ENCODE measurements at places on chromosomes 7 and 10.
A peak's percentile ranks its signal among the peaks of the same experiment; 100 is the strongest.

DNA sequence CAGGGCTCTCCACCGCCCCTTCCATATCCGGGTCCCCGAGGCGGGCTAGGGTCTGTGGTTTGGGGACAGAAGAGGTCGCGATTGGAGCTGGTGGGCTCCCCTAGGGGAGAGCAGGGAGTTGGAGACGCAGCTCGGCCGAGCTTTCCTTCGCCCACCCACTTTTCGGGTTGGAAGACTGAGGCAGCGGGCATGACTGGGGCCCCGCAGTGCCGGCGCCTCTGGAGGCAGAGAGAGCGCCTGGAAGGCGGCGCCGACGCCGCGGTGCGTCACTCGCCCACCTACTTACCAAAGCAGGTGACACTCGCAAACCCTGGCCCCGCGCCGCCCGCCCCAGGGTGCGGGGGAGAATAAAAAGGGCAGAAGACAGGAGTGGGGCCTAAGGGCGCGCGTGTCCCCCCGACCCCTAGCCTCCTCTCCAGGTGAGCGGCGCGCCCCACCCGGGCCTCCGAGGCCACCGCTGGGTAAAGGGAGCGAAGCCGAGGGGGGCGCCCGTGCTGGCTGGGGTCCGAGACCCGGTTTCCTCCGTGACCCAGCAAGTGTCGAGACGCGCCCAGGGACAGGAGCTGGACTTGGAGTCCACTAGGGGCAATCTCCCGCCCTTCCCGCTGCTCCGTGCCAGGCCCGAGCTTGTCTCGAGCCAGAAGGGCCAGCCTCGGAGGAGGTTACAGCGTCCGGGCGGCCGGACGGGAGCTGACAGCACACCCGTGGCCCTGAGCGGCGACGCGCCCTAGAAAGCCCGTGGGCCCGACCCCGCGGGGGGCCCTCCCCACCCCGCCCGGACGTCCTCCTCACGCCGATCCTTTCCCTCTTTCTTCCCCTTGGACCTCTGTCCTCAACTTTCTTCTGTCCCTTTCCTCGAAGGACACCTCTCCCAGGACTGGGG lies 34.4 kb upstream of the GRID1 start:
- DNase-seq: peak; percentile 53

DNA sequence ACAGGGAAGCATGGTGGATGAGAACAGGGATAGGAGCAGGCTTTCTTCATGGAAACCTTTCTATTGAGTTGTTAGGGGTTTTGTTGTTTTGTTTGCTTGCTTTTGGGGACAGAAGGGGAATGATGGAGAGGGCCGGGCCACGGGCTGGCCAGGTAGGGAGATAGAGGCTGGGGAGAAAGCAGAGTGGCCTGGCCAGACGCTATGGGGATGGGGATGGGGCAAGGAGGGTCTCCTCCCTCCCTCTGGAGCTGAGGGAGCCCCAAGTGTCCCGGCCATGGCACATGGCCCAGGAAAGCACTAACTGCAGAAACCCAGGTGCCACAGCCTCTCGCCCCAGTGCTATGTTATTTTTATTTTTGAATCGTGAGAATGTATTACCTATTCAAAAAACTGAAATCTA lies 10.0 kb downstream of the AOC1 start:
- DNase-seq: no peak

GRCh38 chr7:33155811-33156210 lies 26.4 kb downstream of the BBS9 start:
- DNase-seq: no peak

- peak; percentile 25 for DNase-seq
These were observed 1.1 kb downstream of the EPHA1 start for GRCh38 chr7:143407287-143408251.

DNA sequence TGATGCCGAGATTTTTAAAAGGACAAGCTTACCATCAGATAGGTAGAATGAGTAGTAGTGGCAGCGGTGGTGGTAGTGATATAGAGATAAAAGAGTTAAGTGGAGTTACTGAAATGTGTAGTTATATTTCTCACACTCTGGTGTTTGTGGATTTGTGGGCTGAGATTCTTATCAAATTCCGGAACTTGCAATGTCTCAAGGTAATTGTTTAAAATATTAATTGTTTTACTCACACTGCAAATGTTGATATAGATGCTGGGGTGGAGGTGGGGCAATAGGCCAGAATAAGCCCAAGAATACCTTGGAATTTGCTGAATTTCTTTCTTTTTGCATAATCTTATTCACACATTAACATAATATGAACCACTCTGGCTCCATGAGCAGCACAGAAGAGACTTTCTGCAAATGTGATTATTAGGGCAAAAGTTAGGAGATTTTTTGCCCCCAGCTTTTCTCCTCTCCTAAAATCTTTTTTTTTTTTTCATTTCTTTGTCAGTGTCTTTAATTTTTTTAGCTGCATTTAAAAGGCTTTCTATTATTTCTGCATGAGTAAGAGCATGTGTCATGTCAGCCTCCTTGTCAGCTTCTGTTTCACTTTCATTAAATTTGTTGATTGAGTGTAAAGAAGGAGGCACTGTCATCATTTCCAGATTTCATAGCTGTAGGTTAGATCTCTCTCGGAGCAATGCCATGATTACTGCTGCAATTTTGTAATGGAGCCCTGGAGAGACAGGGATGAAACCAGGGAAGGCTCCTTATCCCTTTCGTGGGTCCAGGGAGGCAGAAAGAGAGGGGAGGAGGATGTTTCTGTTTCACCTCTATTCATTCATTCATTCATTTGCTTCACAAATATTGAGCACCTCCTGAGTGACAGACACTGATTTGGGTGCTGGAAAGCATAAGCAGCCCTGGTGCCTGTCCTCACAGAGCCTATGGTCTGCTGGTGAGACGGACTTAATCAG lies 13.1 kb upstream of the SGMS1 start:
- no peak for DNase-seq

- DNase-seq: no peak
These were observed at the start of gene PLCE1 for GRCh38 chr10:93993782-93994437. Gene PLCE1 (plus strand): TSS chr10:93993931. CDS start chr10:94031047, 37,116 bp downstream.

- DNase-seq: no peak
These were observed 272.8 kb upstream of the IMMP2L start for GRCh38 chr7:111835066-111835465.

DNA sequence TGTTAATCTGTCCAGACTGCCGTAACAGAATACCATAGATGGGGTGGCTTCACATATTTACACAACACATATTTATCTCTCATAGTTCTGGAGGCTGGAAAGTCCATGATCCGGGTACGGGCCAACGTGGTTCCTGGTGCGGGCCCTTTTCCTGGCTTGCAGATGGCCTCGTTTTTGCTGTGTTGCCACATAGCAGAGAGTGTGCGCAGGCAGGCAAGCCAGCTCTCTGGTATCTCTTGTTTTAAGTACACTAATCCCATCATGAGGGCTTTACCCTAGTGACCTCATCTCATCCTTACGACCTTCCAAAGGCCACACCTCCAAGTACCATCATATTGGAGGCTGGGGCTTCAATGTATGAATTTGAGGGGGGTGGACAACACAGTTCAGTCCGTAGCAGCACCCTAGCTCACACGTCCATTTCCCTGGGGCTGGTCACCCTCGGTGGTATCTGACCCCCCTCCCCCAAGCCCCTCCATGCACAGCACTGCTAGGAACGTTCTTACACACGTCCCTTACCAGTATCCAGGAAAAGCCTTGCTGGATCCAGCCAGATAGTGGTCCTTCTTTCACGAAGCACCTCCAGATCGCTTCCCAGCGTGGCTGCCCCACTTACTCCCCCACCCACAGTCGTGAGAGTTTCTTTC lies 21.5 kb downstream of the CUX1 start:
- no peak for DNase-seq

DNA sequence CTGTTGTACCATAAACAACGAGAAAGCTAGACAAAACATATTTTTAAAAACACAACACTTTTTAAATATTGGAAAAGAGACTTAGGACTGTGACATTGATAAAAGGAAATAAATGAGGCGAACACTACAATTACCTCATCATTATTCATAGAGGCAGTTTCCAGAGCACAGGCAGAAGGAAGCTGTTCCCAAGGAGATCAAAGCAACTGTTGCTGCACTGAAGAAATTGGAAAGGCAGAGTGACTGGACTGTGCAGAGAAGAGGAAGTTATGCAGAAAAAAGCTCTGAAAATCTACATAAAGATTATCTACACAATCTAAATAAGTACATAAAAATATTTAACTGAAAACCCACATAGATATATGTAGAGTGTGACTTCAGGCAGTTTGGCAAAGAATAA lies 32.8 kb downstream of the MYO3A start:
- DNase-seq: no peak

DNA sequence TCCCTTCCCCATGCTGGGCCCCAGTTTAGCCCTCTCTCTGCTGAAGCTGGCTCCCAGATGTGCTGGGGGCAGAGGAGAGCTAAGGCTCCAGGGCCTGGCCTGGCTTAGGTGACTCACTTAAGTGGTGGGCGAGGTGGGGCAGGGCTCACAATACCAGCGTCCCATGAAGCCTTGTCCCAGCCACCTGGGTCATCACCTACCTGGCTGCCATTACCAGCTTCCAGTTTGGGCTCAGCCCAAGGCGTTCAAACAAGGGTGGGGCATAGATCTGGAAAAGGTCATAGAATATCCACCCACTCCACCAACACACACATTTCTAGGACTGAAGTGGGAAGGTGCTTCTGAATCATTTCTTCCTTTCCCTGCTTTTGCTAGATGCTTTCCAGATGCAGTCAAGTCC lies 8.3 kb downstream of the KAZALD1 start:
- DNase-seq: no peak

- no peak for DNase-seq
These were observed 80.3 kb upstream of the RET start for GRCh38 chr10:42996588-42996987.

GRCh38 chr10:73207883-73208282 lies 39.2 kb downstream of the DNAJC9 start:
- DNase-seq: no peak

GRCh38 chr7:90701021-90701420 lies 104.9 kb downstream of the CDK14 start:
- DNase-seq: no peak

GRCh38 chr7:69002416-69002815 lies 595.9 kb upstream of the AUTS2 start:
- DNase-seq: no peak

DNA sequence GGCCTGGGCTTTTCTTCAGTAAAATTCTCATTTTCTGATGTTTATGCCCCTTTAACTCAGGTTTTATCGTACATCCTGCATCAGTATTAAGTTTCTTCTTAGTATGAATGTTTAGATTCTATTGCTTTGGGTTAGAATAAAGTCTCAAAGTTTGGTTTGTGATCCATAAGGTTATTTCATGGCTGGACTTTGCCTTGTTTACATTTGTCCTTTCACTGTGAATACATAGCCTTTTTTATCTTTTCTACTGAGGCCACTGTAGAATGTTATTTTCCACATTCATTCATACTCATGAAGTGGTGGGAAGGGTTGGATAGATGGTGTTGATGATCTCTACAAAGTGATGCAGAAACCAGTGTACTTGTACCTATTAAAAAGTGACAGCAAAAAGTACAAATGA lies 59.8 kb downstream of the CCSER2 start:
- no peak for DNase-seq

- no peak for DNase-seq
These were observed 64.0 kb downstream of the NEURL1 start for GRCh38 chr10:103557455-103557854.

DNA sequence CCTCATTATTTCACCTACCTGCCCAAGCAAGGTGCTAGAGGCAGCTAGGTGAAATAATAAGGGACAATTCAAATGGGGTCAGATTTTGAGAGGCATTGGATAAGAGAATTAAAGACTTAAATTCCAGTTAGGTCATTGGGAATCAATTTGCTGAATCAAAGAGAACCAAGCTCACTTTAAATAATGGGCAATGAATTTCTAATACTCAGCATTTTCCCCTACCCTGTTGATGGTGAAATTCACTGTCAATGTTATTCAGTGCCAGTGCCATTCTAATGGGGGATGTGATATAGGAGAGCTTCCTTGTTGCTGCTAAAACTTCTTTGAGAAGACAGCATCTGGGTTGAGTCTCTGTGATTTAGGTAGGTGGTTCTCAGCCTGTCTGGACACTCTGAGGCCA lies 509.3 kb downstream of the PHTF2 start:
- no peak for DNase-seq

DNA sequence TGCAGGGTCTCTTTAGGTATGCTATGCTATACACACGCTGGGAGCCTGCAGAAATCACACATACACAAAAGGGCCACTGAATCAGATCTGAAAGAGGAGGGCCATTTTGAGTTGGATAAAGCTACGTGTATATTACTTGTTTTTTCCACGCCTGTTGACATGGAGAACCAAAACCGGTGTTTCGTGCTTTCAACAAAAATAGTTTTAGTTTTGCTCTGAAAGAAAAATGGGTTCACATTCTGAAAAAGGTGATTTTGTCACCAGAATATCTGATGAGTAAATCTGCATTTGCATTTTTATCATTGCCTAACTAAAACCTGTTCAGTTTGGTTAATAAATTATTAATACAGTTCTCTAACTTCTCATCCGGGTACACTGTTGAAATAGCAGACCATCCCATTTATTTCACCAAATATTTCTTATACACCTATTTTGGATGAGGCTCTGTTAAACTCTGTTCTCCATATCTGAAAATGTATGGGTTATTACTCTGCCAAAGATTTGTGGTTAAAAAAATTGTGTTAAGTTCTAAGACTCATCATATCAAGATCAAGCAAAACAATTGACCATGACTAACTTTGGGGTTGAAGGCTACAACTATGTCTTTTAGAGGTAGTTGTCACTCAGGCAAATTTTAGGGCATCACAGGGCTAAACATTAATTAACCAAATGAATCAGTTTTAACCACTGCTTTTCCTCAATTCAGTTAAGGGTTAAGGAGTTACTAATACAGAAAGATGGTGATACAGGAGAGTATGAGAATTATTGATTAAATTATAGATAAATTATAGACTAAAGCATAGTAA lies 101.2 kb upstream of the RPA3 start:
- DNase-seq: no peak
